ENCODE measurements at places on chromosomes 13 and 19. TPM values are rescaled to one million over a fixed set of nuclear protein-coding genes. Genes with fewer than 3 reads are reported as not detected.

GRCh38 chr13:93224535-93224934 lies 2.1 kb upstream of the GPC6 start:
- no peak for DNase-seq

ZNF8 gene
- 6.7 TPM for total RNA-seq

DNA sequence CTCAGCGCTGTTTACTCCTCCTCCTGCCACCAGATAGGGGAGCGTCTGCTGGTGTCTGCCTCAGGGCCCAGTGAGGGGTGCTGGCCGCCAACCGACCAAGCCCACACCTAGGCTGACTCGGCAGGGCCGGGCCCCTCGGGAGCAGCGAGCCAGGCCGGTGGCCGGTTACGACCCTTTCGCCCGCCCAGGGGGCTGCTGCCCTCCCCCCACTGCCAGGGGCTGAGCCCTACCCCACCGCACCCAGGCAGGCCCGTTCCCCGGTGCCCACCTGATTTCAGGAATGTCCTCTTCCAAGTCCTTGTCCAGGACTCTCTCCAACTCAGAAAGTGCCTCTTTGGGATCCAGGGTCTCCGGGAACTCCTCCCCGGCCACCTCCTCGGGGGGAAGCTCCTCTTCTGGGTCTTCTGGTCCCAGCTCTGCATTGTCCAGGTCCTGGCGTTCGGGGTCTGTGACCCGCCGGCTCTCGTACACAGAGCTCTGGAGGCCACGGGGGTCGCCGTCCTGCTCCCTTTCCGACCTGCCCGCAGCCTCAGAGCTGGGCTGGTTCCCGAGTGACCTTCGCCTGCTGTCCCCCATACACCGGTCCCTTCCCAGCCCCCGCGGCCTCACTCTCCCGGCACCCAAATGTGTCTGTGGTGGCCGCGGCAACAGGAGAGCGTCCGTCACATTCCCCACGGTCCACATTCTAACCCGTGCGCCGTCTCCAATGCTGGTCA lies 31.0 kb upstream of the MIER2 start:
- no peak for DNase-seq

DNA sequence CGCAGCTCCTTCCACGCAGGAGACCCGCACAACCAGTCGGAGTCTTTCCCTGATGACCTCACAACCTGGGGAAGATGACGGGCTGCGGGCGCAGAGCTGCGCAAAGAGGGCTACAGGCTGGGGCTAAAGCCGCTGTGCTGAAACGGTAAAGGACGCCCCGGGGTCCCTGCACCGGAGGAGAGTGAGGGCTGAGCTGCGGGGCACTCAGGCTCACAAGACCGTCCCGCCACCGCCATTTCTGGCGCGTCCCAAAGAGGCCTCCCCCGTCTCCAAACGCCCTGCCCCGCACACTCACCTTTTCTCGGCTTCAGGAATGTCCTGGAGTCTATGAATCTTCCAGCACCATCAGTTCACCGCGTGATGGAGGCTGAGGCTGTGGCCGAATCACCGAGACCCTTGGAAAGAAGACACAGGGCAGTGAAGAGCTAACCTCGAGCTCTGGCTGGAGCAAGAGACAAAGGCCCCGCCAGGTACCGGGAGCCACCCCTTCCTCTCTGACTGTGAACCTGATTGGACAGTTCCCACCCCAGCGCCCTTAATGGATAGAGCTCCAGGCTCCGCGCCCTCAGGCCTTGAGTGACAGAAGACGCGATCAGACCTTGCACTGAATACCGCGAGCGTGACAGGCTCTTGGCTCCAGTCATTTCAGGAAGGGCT lies 41.8 kb upstream of the ZNF429 start:
- peak; percentile 12 for DNase-seq

DNA sequence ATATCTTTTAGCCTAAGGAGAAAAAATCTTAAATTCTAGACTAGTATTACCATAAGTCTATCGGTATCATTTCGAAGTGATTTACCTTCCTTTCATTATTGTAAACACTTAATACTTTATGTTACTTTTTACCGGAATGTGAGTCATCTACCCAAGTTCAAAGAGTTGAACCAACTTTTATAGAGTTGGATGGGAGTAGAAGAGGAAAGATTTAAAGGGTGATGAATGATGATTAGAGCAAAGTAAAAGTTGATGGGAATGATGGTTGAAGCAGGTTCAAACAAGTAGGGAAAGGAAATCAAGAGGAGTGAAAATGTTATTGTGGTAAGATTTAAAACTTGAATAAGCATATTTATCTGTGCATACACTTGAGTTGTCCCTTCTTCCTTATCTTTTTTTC lies 11.3 kb upstream of the LPAR6 start:
- no peak for DNase-seq

GRCh38 chr13:96002322-96003131 lies 50.7 kb downstream of the UGGT2 start:
- peak; percentile 37 for DNase-seq

DNA sequence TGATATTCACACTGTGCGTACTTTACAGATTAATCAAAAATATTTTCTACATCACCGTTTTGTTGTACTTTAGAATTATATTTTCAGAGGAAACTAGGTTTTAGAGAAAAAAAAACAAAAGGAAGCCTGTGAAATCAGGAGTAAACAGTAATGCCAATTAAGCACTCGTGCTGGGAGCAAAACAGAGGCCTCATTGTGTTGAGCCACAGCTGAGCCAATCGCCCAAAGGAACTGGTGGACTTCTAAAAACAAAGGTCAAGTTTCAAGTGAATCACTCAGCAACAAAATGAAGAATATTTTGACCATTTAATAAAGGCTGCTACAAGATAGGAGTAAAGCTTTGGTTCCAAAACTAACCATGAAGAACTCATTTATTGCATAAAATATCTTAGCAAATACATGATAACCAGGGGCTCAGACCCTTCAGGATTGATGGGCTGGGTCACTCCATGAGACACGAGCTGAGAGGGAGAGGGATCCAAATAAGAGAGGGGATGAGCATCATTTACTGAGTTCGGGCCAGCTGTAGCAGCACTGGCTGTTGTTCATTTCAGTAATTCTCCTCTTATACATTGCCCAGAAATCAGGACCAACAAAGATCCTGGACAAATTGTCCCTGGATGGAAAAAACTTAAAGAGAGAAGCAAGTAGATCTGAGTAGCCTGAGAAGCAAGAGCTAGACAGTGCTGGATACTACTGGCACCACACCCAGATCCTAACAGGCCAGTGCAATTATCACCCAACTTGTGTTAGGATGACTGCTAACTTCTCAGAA lies 8.3 kb upstream of the NALCN start:
- DNase-seq, result no peak

DNA sequence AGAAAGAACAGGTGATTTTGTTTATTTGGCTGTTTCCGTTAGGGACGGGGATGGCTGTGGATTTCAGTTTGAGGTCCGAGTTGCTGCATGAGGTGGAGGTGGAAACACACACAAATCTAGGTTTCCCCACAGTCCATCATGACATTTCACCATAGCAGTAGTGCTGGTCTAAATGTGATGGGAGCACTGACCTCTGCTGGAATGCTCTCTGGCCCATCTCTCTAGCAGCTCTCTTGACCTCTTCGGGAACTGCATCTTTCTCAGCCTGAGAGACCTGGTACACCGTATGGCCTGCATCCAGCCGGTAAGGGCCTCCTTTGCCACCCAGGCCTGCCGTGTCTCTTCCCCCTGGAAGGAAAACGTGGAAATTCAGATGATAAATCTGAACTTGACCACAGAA lies 154.0 kb downstream of the RGCC start:
- no peak for DNase-seq

GPI gene
- 75.1 TPM for total RNA-seq

DNA sequence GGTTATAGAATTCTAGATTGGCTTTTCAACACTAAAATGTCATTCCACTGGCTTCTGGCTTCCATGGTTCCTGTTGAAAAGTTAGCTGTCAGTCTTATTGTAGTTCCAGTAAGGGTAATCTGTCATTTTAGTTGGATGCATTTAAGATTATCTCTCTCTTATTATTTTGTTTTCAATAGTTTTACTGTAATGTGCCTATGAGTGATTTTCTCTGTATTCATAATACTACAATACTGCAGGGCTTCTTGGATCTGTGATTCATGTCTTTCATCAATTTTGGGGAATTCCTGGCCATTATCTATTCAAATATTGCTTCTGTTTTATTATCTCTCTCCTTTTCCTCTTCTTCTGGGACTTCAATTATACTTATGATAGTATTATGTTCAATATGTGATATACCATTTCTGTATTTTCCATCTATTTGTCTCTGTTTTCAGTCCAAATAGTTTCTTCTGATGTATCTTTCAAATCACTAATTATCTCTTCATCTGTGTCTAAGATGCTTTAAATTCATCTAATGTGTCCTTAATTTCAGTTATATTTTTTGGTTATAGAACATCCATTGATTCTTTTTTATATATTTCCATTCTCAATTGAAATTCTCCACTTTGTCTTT lies 101.5 kb downstream of the KCTD15 start:
- DNase-seq, result no peak

Measured in skin of body (tissue), 3 donors.